ENCODE measurements at places on chromosomes 12 and 14.

- no peak for DNase-seq
Observed at GRCh38 chr12:107845980-107846659, 71.6 kb downstream of the ASCL4 start.

DNA sequence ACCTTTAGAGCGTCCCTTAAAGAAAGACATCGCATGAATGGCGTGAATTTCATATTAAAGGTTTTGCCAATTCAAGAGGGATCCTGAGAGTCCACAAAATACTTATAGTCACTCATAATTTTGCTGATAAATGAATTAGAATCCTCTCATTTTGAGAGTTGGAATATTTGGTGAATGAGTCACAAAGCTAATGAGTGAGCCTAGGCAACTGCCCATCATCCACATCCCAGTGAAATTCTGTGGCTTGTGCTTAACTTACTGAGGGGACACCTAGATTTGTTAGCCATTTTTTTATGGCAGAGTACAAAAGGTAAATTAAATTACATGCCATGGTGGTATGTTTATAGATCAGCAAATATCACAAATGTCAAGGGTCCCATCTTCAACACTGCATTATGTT is 12.7 kb upstream of the NOXRED1 start:
- no peak for DNase-seq

- DNase-seq, result no peak
Observed at GRCh38 chr12:78787576-78787975, 77.0 kb upstream of the SYT1 start.

GRCh38 chr14:96194657-96195431 is 9.8 kb upstream of the BDKRB2 start:
- no peak for DNase-seq

DNA sequence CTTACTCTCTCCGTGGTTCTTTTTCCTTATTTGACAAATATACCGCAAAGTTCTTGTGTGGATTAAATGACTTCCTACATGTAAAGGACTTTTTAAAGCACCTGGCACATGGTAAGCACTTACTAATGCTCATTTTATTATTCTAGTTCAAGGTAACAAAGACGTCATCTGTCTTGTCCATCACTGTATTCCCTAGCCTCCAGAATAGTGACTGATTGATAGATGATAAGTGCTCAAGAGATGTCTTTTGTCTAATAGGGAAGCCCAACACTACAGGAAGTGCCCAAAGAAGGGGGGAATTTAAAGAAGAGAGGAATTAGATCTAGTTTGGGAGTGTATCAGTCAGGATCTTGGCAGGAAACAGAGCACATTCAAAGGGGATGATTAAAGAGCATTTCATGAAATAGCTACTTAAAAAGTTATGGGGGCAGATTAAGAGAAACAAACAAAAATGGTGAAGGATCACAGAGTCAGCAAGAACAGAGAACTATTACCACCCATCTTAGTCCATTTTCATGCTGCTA is 151.9 kb downstream of the GXYLT1 start:
- peak; percentile 54 for DNase-seq

DNA sequence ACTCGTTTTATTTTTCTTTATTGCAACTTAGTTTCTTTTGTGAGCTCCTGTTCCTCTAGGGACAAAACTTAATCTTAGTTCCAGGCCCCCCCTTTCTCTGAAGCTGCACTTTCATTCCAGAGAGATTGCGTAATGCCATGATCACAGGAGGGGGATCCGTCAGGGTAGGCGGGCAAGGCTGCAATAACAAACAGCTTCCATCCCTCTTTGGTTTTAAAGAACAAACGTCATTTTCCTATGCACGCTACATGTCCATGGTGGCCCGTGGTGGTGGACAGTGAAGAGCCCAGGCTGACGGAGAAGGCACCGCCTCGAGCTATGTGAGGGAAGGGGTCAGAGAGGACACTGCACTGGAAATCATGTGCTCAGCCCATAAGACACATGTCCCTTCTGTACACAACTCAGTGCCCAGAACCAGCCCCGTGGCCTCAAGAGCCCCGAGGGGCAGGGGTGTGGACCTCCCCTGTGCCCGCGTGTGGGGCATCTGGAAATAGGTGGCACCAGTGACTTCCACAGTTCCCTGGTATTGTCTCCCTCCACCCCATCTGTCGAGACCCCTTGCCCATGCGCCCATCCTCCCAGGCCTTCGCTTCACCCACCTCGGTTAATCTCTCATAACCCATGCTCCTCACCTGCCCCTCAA is 161.4 kb downstream of the ADGRD1 start:
- DNase-seq, result no peak

- DNase-seq, result no peak
Observed at GRCh38 chr12:131867891-131868675, 26.3 kb upstream of the ULK1 start.

GRCh38 chr14:89649451-89650075 is 232.5 kb upstream of the FOXN3 start:
- DNase-seq, result no peak

- no peak for DNase-seq
Observed at GRCh38 chr12:25324861-25325260, 74.1 kb upstream of the KRAS start.

DNA sequence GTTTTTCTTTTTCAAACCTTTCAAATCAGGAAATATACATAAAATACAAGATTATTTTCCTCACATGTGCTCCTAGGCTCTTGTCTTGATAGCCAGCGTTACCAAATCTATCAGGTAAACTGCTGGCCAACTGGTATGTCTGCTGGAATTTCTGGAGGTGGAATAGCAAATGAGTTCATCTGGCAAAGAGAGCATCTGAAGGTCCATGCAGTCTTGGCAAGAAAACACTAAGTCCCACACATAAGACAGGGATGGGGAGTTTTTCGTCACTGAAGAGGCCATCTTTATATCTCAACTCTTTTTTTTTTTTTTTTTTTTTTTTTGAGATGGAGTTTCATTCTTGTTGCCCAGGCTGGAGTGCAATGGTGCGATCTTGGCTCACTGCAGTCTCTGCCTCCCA is 60.1 kb downstream of the DERA start:
- DNase-seq, result no peak
